Activated T-cell treated with anti-CD3 and anti-CD28 coated beads, Interleukin-2, amount 50 U/mL, for 48 hours (primary cell): ENCODE measurements at places on chromosomes 7 and 10.

GRCh38 chr7:105187302-105188169 is 173.5 kb downstream of the KMT2E start:
- DNase-seq, result no peak

DNA sequence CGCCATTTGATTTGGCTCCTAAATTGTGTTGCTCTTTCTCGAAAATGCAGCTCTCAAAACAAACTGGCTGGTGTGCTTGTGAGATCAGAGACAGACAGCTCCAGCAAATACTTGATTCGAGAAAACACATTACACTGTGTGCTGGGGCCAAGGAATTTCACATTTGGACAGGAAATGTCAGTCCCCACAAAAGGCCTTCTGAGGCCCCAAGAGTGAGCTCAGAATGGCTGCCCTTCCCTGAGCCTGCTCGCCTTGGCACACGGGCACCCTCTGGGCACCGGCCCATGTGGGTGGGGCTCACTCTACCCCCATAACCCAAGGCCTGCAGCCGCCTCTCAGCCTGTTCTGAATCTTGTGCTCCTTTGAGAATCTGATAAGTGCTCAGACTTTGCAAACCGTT is 13.9 kb upstream of the HSPA12A start:
- no peak for DNase-seq

- DNase-seq, result no peak
Measured at GRCh38 chr10:48316236-48316635, 9.8 kb downstream of the MAPK8 start.

- no peak for DNase-seq
Measured at GRCh38 chr7:95788258-95788657, 15.9 kb downstream of the DYNC1I1 start.

DNA sequence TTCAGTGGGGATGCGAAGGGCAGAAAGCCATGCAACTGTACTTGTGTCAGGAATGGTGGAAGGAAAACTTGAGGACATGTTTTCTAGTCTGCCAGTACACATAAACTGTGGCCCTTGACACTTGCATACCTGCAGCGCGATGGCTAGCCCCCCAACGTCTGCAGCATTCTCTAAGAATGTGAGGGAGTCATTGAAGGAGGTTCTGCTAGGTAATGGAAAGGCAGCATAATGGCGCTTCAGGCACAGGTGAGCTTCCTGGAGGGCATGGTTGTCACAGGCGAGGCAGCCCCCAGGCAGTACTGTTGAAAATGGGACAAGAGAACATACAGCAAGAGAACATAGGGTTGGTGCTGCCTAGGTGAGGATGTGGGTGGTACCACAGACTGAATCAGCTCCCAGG is 3.5 kb downstream of the LLCFC1 start:
- no peak for DNase-seq
